CD8-positive, alpha-beta memory T cell (primary cell): ENCODE measurements at places on chromosomes 13 and 19. TPM values are rescaled to one million over a fixed set of nuclear protein-coding genes. Genes with fewer than 3 reads are reported as not detected.
A peak's percentile ranks its signal among the peaks of the same experiment; 100 is the strongest.

The KLK4 gene
- not detected for total RNA-seq

The GCDH gene
- total RNA-seq = 59.4 TPM

DNA sequence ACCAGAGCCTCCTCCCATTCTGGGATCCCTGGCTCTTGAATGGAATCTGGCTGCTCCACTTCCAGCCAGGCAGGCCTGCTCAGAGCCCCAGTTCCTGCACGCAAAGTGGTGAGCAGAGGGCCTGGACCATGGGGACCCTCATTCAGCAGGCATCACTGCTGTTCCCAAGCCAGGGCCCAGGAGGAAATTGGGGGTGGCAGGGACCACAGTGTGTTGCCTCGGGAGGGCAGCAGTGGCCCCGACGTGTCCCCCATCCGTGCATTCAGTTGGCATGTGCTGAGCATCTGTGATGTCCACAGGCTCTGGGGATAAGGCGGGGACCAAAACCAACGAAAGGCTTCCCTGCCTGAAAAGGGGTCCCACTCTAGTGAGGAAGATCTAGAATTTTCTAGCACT is 11.2 kb downstream of the CCDC97 start:
- DNase-seq = no peak

DNA sequence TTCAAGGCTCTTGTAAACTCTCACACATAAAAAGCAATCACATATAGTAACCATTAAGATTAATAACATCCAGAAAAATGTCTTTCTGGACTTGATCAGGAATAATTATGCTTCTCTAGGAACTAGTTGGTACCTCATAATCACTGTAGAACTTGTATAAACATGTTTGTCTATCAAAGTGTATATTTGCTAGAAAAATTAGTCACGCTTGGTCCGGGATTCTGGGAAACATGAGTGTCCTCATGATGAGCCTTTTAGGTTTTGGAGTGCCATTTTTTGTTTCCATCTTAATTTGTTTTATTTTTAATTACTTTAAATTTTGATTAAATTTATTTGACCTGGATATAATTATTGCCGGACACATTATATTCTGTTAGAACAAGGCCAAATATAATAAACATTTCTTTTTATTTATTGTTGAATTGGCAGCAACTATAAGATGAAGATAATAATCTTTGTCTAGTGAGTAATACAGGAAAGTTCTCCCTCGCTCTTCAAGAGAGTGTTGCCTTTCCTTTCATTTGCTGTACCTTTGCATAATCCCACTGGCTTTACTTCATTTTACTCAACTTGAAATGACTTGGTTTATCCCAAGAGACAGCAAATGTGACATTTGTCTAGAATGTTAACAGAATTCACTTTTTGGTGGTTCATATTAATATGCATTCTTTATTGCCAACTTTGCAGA is 207.0 kb downstream of the NALCN start:
- DNase-seq = no peak

- DNase-seq = no peak
These were observed 38.1 kb downstream of the NUFIP1 start for GRCh38 chr13:44951184-44951583.

- DNase-seq = no peak
These were observed 66.3 kb downstream of the MAP4K1 start for GRCh38 chr19:38551450-38551813.

The C13orf42 gene
- total RNA-seq = not detected

The RFPL4AL1 gene
- not detected for total RNA-seq

DNA sequence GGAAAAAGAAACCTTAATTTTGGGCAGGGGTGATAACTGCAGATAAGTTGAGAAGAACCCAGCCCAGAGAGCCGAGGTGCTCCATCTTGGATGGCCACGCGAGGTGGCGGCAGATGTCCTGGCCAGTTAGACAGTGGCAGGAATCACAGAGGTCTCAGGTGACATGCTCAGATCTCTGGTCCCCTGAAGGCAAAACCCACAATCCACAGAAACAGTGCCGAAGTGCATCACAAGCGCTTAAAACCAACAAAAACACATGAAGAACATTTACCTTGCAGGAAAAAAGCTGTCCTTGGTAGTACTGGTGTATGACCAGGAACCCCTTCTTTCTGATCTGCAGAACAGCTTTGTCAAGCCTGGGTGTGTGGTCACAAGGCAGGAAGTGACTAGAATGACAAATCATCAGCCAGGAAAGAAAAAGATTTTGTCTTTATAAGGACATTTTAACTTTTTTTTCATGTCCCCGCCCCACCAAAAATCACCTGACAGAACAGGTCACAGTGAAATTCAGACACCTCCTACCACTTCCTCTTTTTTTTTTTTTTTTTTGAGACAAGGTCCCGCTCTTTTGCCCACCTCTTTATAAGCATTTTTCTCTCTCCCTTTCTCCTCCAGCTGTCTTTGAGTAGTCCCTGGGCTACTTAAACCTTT is at the start of gene LCP1:
Gene LCP1, minus strand, starts transcription at position 338 of the 651 bp plus-strand sequence. CDS start 22,515 bp downstream, outside the sequence.
- peak; percentile 91 for DNase-seq

- DNase-seq = no peak
These were observed 1.1 kb downstream of the SLC8A2 start for GRCh38 chr19:47470447-47471195.

GRCh38 chr13:44103429-44104196 is 223.9 kb downstream of the LACC1 start:
- DNase-seq = no peak

DNA sequence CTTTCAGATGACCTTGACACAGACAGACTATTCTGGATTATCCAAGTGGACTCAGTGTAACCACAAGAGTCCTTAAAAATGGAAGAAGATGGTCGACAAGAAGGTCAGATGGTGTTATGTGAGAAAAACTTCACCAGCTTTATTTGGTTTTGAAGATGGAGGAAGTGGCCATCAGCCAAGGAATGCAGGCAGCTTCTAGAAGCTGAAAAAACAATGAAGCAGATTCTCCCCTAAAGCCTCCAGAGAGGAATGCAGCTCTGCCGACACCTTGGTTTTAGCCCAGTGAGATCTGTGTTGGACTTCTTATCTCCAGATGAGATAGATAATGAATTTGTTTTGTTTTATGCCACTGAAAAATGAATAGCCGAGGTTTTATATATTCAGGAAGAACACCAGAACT is 501.5 kb downstream of the DCT start:
- DNase-seq = no peak

DNA sequence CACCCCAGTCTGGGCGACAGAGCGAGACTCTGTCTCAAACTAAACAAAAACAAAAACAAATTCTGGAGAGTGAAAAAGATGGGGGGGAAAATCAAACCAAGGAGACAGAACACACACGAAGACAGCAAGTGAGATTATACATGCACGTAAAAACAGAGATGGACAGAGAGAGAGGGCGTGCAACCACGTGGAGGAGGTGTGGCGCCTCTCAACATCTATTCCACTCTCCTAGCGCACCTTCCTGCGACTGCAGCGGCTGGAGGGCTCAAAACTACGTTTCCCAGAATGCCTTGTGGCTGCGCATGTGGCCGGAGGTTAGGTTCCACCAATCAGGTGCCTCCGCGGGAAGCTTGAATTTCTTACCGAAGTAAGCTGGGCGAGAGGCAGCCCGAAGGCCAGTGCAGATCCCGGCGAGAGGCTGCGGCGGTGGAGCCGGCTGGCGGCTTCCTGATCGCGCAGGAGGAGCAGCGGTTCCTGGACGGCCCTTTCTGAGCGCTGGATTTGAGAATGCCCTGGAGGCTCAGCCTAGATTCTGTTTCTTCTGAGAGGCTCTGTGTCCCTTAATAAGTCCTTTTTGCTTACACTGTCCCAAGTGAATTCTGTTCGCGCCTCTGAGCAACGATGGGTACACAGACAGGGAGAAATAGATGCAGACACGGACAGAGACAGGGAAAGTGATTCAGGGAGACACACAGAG is 13.1 kb upstream of the NANOS2 start:
- DNase-seq = peak; percentile 93

GRCh38 chr19:44643605-44644401 is at the start of gene PVR:
PVR (plus strand) TSS chr19:44643910; CDS start chr19:44644097, 187 bp downstream.
- DNase-seq = no peak

GRCh38 chr13:91459485-91459884 is 61.1 kb downstream of the GPC5 start:
- DNase-seq = no peak

DNA sequence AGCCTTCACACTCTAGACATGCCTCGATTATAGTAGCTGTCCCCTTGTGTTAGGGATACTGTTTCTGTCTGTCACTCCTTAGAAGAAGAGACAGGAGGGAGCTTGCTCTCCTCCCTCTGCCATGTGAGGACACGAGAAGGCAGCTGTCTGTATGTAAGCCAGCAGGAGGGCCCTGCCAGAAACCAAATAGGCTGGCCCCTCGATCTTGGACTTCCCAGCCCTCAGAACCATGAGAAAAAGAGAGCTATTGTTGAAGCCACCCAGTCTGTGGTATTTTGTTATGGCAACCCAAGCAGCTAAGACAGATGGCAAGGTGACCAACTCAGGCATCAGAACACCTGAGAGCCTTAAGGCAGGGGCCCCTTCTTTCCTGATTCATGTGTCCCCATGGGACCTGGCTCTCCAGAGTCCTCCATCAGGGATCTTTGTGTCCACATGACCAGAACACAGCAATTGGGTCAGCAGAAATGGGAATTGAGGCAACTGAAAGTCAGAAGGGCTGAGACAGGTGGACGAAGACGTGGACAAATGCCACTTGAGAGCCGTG is 65.6 kb upstream of the NPAS1 start:
- DNase-seq = no peak

DNA sequence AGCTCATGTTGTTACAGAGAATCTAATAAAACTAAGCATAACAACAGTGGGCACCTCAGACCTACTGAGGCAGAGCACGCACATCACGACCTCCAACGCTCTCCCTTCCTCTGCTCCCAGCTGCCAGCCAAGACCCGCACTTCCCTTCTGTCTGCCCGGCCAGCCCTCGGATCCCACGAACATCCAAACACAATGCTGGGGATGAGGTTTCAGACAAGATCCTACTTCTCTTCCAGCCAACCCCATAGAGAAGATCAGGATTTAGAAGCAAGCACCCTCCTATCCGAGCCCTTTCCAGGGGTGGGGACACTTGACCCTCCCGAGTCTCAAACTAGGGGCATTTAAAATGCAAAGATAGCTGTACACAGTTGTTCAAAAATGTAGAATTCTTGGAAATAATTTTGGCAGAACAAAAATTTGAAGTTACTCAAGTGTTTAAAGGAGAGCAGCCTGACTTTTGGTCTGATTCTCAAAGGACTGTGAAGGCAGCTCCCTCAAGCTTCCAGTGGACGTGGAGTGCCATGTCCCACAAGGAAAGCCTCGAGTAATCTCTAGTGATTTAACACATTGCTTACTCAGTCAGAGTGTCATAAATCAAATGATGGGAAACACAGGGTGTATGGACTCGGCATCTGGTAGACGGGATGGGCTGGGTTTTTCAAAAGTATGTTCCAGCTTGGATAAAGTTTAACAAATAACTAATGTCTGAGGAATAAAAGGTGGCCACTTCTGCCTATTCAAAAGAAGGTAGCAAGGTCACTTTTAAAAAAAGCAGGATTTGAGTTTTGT is 32.8 kb downstream of the ANKRD10 start:
- DNase-seq = no peak

The KLHL1 gene
- not detected for total RNA-seq

The EEF1AKMT1 gene
- total RNA-seq = 21.5 TPM

The SIGLEC12 gene
- 0.60 TPM for total RNA-seq

DNA sequence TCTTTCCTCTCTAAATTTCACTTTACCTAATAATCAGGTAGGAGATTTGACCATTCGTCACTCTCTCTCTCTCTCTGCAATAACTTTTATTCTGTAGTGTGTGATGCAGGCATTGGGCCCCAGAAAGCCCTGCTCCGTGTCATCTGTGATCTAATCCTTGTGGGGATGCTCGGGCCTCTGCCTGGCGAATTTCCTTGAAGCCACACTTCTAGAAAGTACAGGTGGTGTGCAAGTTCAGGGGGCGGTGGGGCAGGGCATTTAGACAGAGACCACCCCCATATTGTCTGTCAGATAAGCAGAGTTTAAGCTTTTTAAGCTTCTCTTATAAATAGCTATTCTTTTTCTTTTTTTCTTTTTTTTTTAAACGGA is 53.4 kb upstream of the GPR12 start:
- no peak for DNase-seq

- DNase-seq = no peak
These were observed 24.4 kb downstream of the ELF1 start for GRCh38 chr13:40994581-40995230.

The GJA3 gene
- total RNA-seq = 1.0 TPM

- no peak for DNase-seq
These were observed 35.5 kb upstream of the TMEM255B start for GRCh38 chr13:113723410-113724015.

- no peak for DNase-seq
These were observed 610.0 kb downstream of the EFNB2 start for GRCh38 chr13:105925496-105925895.

GRCh38 chr19:13212759-13213330 is 62.6 kb downstream of the IER2 start:
- DNase-seq = peak; percentile 57

- no peak for DNase-seq
These were observed 75.2 kb downstream of the ATP11A start for GRCh38 chr13:112764864-112765561.

DNA sequence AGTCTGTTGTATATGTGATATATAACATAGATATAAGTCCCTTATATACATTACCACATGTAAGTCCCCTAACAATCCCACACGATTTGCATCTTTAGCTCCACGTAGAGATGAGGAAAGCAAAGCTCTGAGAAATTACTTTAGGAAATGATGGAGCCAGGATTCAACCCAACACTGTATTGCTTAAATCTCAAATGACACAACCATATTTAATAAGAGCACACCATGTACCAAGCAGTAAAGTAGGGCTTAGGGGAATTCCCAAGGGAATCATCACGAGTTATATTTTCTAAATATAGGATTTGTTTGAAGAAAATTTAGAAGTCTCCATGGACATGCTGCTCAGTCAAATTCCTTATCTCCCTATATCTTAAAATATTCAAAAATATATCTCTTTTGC is 61.3 kb upstream of the POMP start:
- no peak for DNase-seq

The CARM1 gene
- total RNA-seq = 69.2 TPM

The ZNF69 gene
- 2.0 TPM for total RNA-seq

DNA sequence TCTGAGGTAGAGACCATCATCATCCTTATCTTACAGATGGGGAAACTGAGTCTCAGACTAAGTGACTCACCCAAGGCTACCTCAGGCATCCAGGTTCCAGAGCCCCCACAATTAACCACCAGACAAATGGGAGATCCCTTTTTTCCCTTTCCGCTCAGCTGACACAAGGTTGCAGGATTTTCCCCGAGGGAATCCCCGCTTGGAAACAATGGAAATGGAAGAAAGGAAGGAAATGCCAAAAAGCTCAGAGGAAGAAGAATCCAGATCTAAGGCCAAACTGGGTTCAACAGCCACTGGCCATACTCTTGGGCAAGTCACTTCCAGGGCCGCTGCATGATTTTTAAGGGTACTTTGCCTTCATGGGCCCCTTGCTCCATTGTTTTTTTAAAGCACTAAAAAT is 1.6 kb downstream of the ZNF71 start:
- no peak for DNase-seq

DNA sequence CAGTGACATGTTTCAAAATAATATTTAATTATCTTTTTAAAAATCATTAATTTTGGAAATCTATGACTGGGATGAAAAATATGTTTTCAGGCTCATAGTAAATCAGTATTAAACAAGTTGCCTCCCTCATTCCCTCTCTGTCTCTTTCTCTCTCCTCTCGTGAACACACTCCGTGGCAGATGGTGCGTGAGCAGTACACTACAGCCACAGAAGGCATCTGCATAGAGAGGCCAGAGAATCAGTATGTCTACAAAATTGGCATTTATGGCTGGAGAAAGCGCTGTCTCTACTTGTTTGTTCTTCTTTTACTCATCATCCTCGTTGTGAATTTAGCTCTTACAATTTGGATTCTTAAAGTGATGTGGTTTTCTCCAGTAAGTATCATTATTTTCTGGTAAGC is 22.7 kb downstream of the SGCG start:
- DNase-seq = no peak

GRCh38 chr13:104750377-104750776 is 1684.2 kb upstream of the SLC10A2 start:
- DNase-seq = no peak

The NDUFA7 gene
- total RNA-seq = 86.0 TPM
